Fibroblast of villous mesenchyme (primary cell): ENCODE measurements at places on chromosomes 11 and 22. TPM values are rescaled to one million over a fixed set of nuclear protein-coding genes. Genes with fewer than 3 reads are reported as not detected.
A peak's percentile ranks its signal among the peaks of the same experiment; 100 is the strongest.

- DNase-seq = no peak
Observed at GRCh38 chr11:108319541-108320145, 96.8 kb downstream of the ATM start.

DNA sequence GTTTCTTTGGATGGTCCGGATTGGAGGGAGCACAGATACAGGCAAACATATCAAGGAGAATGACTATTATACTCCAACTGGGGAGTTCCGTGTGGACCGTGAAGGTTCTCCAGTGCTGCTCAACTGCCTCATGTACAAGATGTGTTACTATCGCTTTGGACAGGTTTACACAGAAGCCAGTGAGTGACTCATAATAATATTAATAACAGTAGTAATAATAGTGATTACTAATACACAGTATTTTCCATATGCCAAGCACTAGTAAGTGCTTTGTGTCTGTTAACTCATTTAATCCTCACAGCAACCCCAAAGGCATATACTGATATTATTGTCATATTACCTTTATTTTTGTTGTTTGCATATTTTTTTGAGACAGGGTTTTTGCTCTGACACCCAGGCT, 6.6 kb upstream of the CHEK1 start:
- no peak for DNase-seq

PKDREJ gene
- not detected in 2 replicates for total RNA-seq

DNA sequence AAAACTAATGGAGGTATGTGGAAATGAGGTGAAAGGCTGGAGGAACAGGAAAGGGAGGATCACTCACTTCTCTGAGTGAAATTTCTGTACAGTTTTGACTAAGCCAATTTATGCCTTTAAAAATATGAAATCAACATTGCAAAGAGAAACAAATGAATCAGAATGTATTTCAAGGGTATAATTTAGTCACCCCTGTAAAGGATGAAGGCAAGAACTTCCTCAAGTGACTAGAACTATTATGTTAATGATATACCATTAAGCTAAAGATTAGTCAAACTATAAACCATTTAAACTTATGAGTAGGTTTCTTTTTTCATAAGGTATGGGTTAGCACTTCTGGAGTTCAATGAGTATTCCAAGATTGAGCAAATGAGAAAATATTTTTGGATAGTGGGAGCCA, 184.5 kb upstream of the CHORDC1 start:
- no peak for DNase-seq

DNA sequence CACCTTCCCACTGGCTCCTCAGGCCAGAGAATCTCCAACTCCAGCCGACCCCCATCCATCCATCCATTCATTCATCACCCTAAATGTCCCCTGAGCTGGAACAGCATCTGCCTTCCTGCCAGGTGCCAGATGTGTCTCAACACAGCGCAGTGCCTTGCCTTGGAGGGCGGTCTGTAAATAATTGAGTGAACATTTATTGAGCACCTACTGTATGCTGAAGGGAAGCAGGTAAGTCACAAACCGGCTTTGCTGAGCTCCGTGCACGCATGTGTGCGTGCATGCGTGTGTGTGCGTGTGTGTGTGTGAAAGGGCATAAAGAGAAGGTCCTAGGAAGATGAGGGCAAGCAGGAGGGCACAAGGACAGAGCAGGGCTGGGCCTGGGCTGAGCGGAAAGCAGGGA, 10.2 kb downstream of the KCNJ4 start:
- DNase-seq = no peak

NAT10 gene
- total RNA-seq = 22.9 and 35.4 TPM in 2 replicates

- no peak for DNase-seq
Observed at GRCh38 chr11:86555401-86555800, 117.0 kb downstream of the ME3 start.

OR52I1 gene
- under 0.01 TPM in 1 of 2 replicates, not detected in the other for total RNA-seq

GRCh38 chr11:8017071-8017470, 29.9 kb downstream of the EIF3F start:
- no peak for DNase-seq

DNA sequence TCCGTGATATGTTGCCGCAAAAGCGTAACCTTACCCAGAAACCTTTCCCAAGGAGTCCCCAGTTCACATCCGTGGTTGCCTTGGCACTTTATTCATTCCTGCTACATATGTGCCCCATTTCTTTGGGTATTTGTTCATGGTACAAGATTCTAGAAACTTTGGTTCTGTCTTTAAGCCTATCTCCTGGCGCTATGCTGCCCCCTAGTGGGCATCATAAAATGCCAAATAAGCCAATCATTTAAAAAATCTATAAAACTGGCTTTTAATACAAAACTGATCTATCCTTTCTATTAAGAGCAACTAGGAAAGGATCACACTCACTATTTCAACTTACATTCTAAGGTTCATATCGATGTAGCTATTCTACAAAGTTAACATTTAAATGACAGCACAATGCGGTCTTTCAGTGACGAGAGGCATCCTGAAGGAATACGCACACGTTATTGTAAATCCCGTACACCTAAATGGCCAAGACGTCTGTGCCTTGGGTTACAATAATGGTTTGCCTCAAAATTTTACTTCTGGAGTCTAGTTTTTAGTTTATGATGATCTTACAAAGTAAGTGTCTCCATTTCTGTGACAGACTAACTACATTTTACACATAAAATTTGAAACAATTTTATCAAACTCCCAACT, 16.2 kb downstream of the PIWIL3 start:
- peak; percentile 72 for DNase-seq

GRCh38 chr22:28186641-28187040, 267.6 kb upstream of the PITPNB start:
- DNase-seq = no peak

CFAP300 gene
- 2.9 and 4.7 TPM in 2 replicates for total RNA-seq

- DNase-seq = no peak
Observed at GRCh38 chr11:117229411-117229810, 2.5 kb downstream of the PCSK7 start.

GRCh38 chr11:118171269-118172062, 5.0 kb downstream of the SCN2B start:
- DNase-seq = peak; percentile 42

DNA sequence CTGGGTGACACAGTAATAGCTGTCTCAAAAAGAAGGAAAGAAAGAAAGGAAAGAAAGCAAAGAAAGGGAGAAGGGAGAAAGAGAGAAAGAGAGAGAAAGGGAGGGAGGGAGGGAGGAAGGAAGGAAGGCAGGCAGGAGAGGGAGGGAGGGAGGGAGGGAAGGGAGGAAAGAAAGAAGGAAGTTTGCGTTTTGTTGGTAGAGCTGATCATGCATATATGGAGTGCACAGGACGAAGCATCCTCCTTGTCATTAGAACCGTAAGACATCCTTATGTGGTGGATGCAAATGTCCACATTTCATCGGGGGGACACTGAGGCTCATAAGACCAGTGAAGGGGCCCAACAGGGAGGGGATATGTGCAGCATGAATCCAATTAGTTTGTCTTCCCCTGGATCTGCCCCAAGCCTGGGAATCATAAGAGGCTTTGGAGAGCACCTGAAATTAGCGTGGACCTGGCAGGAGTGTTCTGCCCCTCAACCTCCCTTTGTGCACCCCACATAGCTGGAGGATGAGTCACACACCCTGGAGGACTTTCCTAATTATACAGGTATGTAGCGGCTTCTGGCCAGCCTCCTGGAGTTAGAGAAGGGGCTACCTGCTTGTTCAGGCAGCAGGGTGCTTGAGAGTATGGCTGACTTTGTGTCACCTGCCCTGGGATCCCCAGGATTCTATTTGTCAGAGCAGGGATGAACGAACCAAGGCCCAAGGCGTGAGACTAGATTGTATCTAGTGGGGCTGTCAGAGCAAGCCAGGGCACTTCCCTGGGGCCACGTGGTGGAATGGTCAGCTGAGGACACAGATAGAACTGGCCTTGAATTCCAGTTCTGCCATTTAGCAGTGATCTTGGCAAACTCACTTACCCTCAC, 119.7 kb upstream of the CD82 start:
- DNase-seq = no peak
